ENCODE measurements at places on chromosomes 3 and 15.
A peak's percentile ranks its signal among the peaks of the same experiment; 100 is the strongest.

DNA sequence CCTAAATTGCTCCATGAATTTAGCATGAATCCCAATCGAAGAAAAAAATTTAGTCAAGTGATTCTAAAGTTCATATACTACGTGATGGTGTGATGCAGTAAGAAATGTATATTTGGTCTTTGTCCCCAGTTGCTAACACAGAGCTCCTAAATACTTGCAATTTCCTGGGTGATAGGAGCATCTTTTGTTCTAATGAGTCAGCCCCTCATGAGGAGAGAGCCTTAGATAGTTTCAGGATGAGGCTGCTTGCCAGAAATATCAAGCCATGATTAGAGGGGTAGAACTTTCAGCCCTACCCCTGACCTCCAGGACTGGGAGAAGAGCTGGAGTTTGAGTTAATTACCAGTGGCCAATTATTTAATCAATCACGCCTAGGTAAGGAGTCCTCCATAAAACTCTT, 170.2 kb downstream of the PDE8A start:
- DNase-seq = no peak

GRCh38 chr3:100413613-100414012, 12.3 kb downstream of the LNP1 start:
- no peak for DNase-seq

DNA sequence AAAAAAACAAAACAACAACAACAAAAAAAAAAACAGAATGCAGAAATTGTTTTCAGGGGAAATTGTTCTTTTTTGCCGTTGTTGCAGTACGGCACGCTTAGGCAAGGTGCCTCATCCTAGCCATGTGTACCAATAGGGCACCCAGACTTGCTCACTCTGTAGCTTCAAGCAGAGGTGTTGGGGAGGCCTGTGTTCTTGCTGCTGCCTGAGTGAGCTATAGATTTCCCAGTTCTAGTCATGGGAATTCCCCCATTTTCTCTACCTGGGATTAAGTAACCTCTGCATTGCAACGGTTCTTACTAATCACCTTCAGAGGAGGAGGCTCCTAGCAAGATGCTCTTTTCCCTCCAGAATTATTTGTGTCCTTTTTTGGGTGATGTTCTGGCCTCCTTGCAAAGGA, 12.9 kb upstream of the PARL start:
- DNase-seq = no peak

DNA sequence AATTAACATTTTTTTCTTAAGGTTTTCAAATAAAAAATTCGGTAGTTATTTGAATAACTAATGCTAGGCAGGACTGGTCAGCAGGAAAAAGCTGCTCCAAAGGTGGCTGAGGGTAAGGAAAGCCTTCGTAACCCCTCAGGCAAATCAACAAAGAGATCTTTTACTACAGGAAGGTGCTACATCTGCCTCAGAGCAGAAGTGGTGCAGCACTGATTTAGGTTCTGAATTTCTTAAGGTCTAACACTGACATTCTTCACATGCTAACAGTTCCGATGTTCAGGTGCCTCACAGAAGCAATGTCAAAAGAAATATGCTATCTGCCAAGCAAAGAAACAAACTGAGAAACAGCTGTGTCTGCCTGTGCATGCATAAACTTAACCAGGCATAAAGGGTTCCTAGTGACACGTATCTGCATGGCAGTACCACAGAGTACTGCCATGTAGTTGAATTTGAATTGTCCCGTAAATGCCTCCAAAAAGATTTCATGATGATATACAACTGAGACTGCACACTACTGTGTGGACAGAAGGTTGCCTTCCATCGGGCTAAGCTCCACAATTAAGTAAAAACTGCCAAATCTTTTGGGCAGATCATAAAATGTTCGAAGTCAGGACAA, 275.0 kb upstream of the NSMCE3 start:
- no peak for DNase-seq

GRCh38 chr15:24856397-24857390, 98.1 kb upstream of the SNRPN start:
- no peak for DNase-seq

DNA sequence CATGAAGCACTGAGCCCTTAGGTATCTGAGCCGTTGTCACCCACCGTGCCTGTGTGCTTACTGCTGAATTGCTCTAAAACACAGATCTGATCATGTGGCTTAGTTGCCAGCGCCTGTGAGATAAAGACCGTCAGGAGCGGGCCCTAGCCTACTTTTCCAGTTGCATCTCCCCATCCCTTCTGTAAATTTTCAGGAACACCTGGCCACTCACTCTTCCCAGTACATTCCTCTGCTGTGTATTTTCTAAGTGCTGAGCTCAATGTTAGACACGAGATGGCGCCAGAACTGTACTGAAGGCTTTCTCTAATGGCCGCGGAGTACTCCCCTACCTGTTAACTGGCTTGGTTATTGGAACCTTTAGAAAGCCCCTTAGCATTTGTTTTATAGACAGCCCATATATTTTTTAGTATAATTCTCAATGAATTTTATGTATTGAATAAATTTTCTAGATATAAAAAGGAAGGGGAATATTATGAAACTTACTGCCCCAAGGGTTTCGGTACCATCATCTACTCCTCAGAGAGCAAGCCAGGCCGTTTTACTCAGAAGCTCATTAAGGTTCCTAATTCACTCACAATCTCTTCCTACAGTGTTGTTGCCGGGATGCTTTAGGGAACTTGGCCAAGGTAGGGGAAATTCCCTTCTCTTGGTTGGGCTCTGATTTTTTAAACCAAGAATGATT, 16.7 kb upstream of the WNT7A start:
- peak; percentile 5 for DNase-seq

DNA sequence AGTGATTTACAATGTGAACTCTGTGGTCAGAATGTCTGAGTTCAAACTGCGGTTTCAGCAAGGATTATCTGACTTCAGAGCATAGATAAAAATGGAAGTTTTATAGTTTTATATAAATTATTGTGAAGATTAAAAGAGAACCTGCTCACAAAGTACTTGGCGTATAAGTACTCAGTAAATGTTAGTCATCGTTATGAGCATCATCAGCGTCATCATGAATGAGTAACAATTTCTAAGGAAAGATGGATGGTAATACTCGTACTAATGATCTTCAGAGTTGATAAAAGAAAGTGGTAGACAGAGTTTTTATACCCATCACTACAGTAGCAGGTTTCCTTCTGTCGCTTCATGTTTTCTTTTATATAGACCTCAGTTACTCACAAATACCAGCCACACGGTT, 341.8 kb downstream of the RAP2B start:
- no peak for DNase-seq

DNA sequence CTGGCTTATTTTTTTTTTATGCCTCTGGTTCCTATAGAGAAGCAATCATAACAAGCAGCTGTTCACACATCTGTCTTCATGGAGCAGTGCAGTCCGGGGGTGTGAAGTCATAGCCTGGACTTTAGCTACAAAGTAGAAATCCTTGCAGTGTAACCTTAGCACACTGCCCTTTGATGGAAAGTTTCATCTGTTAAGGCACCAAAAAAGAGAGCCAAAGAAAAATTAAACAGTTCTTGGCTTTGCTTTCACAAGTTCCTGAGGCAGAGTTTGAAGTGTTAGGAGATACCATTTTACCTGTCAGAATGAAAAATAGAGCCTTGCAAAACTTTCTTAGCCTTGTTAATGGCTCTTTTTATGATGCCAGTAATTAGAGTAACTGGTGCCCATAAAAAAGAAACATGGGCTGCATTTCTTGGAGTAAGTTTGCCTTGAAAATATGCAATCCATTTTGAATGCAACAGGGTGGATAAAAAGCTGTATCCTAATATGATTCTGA, 84.1 kb downstream of the PIK3R4 start:
- DNase-seq = no peak

DNA sequence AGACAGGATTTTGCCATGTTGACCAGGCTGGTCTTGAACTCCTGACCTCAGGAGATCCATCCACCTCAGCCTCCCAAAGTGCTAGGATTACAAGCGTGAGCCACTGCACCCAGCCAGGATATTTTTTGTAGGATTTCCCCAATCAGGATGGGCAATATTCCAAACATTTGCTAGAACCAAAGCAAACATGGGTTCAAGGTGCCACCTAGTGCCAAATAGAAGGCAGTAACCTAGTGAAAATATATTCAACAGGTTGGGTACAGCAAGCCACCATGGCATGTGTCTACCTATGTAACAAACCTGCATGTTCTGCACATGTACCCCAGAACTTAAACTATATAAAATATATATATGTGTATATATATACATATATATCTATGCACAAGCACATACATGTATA, 185.9 kb upstream of the CADM2 start:
- DNase-seq = no peak

GRCh38 chr3:70471464-70472342, 159.3 kb upstream of the MDFIC2 start:
- DNase-seq = no peak

Data from DMS79 (cell line).